T-helper 17 cell (primary cell): ENCODE measurements at places on chromosomes 11 and 22. TPM values are rescaled to one million over a fixed set of nuclear protein-coding genes. Genes with fewer than 3 reads are reported as not detected.
A peak's percentile ranks its signal among the peaks of the same experiment; 100 is the strongest.

DNA sequence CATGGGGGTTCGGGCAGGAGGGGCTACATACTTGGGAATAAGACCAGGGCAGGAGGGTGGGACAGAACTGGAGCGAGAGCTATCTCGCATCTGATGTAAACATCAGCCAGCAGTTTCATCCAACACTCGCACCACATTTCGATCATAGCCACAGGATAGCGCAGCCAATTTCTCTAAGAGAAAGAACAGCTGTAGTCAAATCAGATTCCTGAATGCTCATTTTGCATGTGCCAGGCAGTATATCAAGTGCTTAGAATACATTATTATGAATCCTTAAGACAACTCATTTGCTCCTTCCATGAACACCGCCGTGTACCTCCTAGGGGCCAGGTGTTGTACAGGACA is 14.5 kb downstream of the DGCR2 start:
- no peak for DNase-seq

DNA sequence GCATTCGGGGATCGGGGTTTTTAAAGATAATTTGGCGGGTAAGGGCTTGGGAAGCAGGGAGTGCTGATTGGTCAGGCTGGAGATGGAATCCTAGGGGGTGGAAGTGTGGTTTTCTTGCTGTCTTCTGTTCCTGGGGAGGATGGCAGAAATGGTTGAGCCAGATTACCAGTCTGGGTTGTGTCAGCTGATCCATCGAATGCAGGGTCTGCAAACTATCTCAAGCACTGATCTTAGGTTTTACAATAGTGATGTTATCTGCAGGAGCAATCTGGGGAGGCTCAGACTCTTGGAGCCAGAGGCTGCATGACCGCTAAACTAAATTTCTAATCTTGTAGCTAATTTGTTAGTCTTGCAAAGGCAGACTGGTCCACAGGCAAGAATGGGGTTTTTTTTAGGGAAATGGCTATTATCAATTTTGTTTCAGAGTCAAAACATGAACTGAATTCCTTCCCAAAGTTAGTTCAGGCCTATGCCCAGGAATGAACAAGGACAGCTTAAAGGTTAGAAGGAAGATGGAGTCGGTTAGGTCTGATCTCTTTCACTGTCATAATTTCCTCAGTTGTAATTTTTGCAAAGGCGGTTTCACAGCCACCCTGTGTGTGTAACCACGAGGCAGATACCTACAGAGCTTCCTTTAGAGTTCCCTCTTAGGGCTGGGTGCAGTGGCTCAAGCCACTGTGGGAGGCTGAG is 10.2 kb downstream of the SCGB1A1 start:
- no peak for DNase-seq

- no peak for DNase-seq
Observed at GRCh38 chr11:117903505-117904382, 25.5 kb downstream of the TMPRSS13 start.

GRCh38 chr11:112771851-112772250 is 189.4 kb upstream of the NCAM1 start:
- DNase-seq = no peak

DNA sequence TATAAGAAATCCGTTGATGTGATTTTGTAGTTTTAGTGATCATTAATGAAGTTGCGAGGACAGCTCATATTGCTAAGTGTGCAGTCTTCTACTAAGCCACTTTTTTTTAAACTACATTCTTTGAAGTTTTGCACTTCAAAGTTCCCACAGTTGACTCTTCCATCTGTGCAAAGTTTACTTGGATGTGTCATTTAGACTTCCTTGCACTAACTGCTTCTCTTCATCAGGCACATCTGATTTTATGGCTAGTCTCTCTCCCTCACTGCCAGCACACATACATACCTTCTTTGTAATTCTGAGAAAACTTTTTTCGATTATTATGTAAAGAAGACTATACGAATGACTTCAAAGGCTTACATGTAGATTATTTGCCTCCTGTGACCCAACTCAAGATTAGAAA is 250.0 kb downstream of the DYNC2H1 start:
- DNase-seq = no peak

DNA sequence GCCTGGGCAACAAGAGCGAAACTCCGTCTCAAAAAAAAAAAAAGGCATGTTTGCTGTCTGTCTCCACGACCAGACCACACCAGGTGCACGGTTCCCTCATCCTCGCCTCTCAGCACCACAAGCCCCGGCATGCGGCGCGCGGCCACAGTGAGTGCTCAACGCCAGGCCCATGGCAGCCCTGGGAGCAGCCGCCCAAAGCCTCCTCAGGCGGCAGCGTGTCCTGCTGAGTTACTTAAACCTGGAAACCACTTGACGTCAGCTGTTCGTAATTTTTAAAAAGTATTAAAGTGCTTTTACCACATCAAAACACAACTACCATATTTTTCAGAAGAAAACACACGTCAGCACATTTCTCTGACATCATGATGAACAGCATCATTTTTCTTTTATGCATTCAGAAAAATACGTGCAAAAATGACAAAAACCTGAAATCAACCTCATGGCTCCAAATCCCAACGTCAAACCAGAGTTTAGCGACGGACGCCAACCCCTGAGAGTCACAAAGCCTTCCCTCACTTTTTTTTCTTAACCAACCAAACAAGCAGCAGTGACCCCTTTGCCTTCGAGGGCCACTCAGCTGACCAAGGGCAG is 2.1 kb downstream of the DEAF1 start:
- DNase-seq = no peak

GRCh38 chr22:33894515-33894914 is 25.8 kb downstream of the LARGE1 start:
- no peak for DNase-seq

DNA sequence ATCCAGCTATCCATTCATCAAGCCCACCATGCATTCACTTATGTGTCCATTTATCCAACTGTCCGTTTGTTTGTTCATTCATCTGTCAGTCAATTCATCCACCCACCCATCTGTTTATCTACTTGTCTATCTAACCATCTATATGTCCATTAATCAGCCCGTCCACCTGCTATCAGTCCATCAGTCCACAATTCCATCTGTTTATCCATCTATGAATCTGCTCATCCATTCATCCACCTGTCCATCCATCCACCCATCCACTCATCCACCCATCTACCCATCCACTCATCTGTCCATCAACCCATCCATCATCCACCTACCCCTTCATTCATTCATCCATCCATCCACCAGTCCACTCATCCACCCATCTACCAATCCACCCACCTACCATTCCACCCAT is 970 bp upstream of the SPI1 start:
- DNase-seq = no peak

DNA sequence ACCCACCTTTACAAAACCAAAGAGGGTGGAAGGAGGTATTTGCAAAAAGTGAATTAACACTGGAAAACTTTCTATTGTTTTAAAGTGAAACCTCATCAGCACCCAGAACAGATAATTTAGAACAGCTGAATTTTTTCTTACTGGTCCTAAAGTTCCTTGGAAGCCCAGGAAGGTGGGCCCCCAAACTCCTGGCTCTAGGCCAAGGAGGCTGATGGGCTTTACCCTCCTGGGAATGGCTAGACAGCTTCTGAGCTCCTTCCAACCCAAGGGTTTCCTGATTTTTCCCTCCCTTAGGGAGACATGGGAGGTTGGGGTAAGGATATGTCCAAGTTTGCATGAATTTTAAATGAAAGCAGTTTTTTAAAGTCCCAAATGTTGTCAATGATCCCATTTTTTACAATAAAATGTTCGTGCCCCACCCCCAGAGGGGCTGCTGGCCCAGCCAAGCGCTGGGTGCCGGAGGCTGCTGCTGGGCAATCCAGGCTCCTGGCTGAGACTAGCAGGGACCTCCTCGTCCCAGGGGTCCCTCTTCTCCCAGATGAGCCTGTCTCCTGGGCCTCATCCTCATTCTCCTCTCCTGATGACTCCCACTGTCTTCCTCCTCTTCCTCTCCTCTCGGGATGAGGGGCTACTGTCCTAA is 28.4 kb downstream of the RELT start:
- DNase-seq = no peak

GRCh38 chr11:69101115-69101791 is 52.5 kb downstream of the TPCN2 start:
- DNase-seq = peak; percentile 55

DNA sequence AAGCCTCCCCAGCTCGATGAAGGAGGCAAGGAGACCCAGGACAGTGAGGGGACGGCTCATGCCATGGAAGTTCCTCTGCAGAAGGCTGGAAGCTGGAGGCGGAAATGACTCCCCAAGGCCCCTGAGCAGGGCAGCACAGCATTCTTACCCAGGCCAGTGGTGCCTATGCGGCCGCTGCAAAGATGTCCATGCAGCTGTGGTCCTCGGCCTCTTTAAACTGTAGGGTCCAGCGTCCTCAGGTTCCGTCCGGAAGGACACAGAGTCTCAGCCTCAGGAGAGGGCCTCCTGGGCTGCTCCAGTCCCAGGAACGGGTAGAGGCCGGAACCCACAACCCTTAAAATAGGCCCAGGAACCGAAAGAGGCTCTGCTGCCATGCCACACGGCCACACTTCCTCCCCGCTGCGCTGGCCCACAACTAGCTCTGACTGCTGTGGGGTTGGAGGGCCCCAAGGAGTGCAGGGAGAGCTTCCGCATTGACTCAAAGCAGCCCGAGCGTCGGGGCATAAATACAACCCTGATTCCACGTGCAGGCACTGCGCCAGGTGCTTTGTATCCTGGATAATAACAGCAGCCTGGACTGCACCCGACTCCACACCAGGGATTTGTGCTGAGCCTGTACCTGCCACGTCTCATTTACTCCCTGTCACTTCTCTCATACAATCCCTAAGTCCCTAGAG is 5.5 kb downstream of the KIAA0930 start:
- no peak for DNase-seq

GRCh38 chr11:125079878-125080530 is 16.9 kb downstream of the SLC37A2 start:
- DNase-seq = no peak

- no peak for DNase-seq
Observed at GRCh38 chr11:34866375-34866774, 49.8 kb downstream of the APIP start.

DNA sequence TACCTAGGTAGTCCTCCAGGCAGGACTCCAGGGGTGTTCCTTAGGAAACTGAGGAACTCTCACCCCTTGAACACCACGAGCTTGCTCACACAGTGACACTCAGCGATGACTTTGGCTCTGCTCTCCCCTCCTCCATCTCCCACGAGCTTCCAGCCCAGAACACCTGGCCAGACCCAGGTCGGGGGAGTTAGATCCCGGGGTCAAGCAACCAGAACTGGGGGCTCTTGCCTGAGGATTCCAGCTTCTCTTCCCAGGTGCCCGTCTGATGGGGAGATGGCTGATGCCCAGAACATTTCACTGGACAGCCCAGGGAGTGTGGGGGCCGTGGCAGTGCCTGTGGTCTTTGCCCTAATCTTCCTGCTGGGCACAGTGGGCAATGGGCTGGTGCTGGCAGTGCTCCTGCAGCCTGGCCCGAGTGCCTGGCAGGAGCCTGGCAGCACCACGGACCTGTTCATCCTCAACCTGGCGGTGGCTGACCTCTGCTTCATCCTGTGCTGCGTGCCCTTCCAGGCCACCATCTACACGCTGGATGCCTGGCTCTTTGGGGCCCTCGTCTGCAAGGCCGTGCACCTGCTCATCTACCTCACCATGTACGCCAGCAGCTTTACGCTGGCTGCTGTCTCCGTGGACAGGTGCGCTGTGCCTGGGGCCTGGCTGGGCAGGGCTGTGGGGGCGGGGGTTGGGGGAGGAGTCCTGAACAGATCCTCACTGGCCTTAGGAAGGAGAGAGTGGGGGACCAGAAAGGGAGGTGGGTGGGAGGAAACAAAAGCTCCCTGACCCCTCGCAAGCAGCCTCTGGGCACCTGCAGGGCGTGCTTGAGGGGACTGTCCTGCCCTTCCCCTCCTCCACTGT is at the start of gene GALR3:
TSS of gene GALR3 (plus strand) at position 249 of the 852 bp plus-strand sequence. CDS start at position 274, 25 bp downstream.
- no peak for DNase-seq

- DNase-seq = no peak
Observed at GRCh38 chr22:49705972-49706352, 121.7 kb downstream of the BRD1 start.

DNA sequence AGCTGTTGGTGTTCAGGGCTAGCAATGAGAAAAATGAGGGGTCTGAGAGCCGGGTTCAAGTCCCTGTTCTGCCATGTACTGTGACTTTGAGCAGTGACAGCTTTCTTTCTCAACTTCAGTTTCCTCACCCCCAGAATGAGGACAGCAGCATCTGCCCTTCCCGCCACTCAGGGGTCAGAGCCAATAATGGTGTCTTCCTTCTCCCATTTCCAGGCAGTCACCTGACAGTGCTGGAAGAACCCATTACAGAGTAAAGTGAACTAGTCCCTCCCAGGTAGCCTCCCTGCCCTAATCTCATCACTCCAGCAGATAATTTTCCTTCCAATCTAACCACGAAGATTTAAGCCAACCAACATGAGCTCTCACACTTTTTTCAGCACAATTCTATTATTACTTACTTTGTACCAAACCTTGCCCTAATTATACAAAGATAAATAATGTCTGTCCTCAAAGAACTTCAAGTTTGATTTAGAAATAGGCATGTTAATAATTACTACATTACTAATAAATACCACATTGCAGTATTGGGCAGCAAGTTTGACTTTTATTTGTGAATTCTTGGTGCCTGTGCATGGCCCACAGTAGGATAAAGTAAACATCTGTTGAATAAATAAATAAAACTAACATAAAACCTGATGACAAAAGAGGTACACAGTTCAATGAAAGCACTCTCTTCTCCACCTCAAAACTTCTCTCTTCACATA is 61.0 kb downstream of the SERGEF start:
- DNase-seq = no peak

DNA sequence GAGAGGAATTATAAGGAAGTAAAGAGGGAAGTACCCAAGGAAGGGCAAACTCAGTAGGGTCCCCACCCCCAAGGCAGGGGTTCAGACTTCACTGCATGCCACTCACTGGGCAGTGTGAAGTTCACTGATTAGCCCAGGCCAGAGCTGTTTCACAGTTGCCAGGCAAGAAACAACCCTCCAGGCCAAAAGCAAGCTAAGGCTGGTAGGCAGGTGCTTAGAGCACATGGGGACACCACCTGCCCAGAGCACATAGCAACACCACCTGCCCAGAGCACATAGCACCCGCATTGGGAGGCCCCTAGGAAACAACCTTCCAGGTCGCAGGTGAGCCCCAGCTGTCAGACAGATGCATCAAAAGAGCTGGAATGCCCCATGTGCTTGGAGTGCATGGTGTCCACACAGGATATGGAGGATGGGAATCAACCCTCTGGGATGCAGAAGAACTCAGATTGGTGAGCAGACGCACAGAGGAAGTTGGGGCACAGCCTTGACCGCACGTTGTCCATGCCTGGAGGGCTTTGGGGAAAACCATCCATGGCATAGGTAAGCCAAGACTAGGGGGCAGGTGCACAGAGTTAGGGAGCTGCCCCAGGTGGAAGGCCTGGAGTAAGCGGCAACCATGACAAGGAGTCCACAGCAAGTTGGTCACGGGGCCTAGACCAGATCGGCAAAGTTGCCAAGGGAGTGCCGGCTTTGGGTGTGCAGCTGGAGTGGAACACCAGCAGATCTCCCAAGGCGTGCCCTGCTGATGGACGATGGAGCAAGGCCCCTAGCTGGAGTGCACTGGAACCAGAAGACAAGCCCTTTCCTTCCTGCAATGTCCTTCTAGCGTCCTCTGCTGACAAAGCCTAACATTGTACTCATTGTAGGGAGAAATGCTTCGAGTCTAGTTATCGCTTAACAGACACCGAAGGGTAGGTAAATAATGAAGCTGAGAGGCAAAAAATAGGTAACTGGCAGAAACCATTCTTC is 7.8 kb upstream of the TMEM216 start:
- DNase-seq = no peak

GRCh38 chr11:134583397-134583990 is 171.5 kb upstream of the B3GAT1 start:
- no peak for DNase-seq

The CABP4 gene
- 7.5 TPM for total RNA-seq

The IL10RA gene
- total RNA-seq = 262 TPM

The RAB36 gene
- 2.4 TPM for total RNA-seq

The ANKRD42 gene
- total RNA-seq = 10.3 TPM

The MOGAT2 gene
- total RNA-seq = not detected

The MUC6 gene
- not detected for total RNA-seq

The OR52E8 gene
- total RNA-seq = not detected

The OR4D5 gene
- not detected for total RNA-seq
